ENCODE measurements at places on chromosomes 4 and X. TPM values are rescaled to one million over a fixed set of nuclear protein-coding genes. Genes with fewer than 3 reads are reported as not detected.

The EFNB1 gene
- 20.7 TPM for total RNA-seq

The UNC5C gene
- not detected for total RNA-seq

The PDCL2 gene
- total RNA-seq: not detected

The MFSD8 gene
- total RNA-seq: 25.4 TPM

The CEP135 gene
- total RNA-seq: 9.4 TPM

The MAGEE2 gene
- not detected for total RNA-seq

- H3K27me3 ChIP-seq: no peaks in the 10 kb centered on the region
- no peak for DNase-seq
- no peak overlapping the region for H3K27ac ChIP-seq
- H3K4me3 ChIP-seq: no peak overlapping the region
- H3K4me1 ChIP-seq: no peaks in the 10 kb centered on the region
These were observed 204.8 kb upstream of the LDB2 start for GRCh38 chr4:17103231-17103630.

DNA sequence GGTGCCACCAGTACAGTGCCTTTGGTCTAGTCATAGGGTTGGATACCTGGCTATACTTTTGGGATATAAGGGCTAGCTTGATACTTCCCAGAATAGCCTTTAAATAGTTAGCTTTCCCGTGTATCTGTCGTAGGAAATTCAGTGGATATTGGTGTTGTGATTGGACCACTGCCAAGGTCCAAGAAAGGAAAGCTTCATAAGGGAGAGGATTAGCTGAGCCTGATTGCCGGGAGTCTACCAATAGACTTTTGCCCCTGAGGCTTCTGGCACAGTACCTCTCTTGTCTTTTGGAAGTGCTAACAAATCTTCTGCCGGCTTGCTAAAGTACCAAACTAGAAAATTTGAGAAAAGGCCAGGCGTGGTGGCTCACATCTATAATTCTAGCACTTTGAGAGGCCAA lies 350.6 kb downstream of the CHIC1 start:
- no peaks in the 10 kb centered on the region for H3K27me3 ChIP-seq
- H3K27ac ChIP-seq: no peak overlapping the region
- DNase-seq: no peak
- H3K4me3 ChIP-seq: no peak overlapping the region

- H3K4me3 ChIP-seq: no peak overlapping the region
- DNase-seq: no peak
- no peaks in the 10 kb centered on the region for H3K4me1 ChIP-seq
- H3K27ac ChIP-seq: no peak overlapping the region
- no peaks in the 10 kb centered on the region for H3K27me3 ChIP-seq
- no peaks in the 10 kb centered on the region for H3K36me3 ChIP-seq
These were observed 228.7 kb upstream of the SPRY1 start for GRCh38 chr4:123167931-123168330.

DNA sequence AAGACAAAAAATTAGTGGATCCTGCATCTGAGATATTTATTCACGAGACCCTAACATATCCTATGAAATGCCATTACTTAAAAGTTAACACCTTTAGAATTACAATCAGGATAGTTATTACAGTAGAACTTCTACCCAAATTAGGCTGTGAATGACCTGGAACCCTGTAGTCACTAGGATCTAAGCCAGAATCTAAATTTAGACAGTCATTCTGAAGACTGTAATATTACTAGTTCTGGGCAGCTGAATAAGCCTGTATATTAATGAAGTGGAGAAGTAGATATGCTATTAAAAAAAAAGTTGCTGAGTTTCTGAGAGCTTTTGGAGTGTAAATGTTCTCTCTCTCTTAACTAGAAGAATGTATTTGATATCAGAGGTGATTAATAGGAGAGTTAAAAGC lies 67.0 kb downstream of the FAM13A start:
- H3K36me3 ChIP-seq: no peaks in the 10 kb centered on the region
- peaks cover 8% of the 10 kb centered on the region for H3K4me1 ChIP-seq
- DNase-seq: no peak
- no peak overlapping the region for H3K27ac ChIP-seq

GRCh38 chr4:115674485-115674884 lies 561.1 kb upstream of the NDST4 start:
- no peak overlapping the region for H3K4me3 ChIP-seq
- H3K27me3 ChIP-seq: no peaks in the 10 kb centered on the region
- DNase-seq: no peak
- no peaks in the 10 kb centered on the region for H3K36me3 ChIP-seq

DNA sequence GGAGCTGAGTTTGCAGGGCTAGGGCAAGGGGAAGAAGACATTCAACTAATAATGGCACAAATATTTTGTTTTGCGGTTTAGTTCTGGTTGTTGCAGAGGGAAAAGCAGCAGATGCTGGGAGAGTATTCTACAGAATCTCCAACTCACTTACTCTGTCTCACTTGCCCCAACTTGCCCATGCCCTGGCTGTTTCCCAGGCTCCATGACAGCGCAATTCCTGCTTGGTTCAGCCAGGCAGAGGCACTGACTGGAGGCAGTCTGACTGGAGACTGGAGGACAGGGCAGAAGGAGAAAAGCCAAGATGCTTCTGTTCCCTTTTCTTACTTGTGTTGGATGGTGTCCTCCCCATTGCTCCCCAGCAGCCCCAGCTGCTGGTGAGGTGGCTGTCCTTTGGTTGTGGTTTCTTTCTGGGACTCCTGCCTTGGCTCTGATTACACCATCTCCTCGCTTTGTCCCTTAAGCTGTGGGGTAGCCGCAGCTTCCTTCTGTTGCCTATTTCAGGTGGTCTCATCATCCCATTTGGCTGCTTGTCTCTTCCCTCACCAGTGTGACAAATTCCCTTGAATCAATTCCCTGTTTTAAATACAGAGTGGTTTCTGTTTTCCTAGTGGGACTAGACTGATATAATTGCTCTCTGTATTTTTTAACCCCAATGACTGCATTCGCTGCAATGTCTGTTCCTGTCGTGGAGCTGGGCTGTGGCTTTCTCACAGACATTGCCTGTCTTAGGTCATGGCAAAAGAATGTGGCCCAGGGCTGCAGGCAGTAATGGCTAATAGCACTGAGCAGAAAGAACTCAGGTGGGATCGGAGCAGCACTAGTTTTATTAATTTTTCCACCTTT lies 24.2 kb upstream of the RASL11B start:
- peaks cover 11% of the 10 kb centered on the region for H3K4me1 ChIP-seq
- H3K27ac ChIP-seq: peak overlapping the region; percentile 70
- DNase-seq: peak; percentile 41
- H3K4me3 ChIP-seq: peak overlapping the region; percentile 8
- H3K36me3 ChIP-seq: no peaks in the 10 kb centered on the region

- no peak for DNase-seq
- no peak overlapping the region for H3K4me3 ChIP-seq
- no peak overlapping the region for H3K27ac ChIP-seq
- H3K4me1 ChIP-seq: no peaks in the 10 kb centered on the region
- no peaks in the 10 kb centered on the region for H3K36me3 ChIP-seq
These were observed 5.8 kb downstream of the ABLIM2 start for GRCh38 chr4:8152865-8153257.

Data from Calu3 (cell line).